ENCODE measurements at places on chromosomes 4 and X. TPM values are rescaled to one million over a fixed set of nuclear protein-coding genes. Genes with fewer than 3 reads are reported as not detected.

Gene CYTL1
- polyA plus RNA-seq, result 1.6 TPM

Gene ZNF732
- polyA plus RNA-seq, result 0.21 TPM

Gene CXorf38
- polyA plus RNA-seq, result 4.6 TPM

Gene AMTN
- 0.09 TPM for polyA plus RNA-seq

Data from esophagus (tissue), 2 donors.